Hematopoietic multipotent progenitor cell treated with erythropoietin and hydrocortisone succinate and interleukin-3 and kit ligand, for 4 days (in vitro differentiated cells): ENCODE measurements at places on chromosomes 4 and X.

DNA sequence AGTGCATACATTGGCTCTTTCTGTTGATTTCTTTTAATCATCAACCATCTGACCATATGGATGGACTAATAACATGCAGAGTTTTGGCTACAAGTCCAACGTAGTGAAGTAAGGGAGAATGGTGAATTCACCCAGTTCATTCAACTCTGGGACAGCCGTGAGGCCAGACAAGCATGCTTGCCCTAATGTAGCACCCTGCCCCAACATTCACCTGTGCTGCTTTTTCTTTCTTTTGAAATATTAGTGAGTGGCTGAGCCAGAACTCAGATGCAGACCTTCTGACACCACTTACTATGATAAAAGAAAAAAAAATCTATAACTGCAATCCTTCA, 17.5 kb downstream of the ARSJ start:
- DNase-seq = no peak

GRCh38 chr4:8517946-8518345, 62.2 kb upstream of the GPR78 start:
- DNase-seq = no peak

DNA sequence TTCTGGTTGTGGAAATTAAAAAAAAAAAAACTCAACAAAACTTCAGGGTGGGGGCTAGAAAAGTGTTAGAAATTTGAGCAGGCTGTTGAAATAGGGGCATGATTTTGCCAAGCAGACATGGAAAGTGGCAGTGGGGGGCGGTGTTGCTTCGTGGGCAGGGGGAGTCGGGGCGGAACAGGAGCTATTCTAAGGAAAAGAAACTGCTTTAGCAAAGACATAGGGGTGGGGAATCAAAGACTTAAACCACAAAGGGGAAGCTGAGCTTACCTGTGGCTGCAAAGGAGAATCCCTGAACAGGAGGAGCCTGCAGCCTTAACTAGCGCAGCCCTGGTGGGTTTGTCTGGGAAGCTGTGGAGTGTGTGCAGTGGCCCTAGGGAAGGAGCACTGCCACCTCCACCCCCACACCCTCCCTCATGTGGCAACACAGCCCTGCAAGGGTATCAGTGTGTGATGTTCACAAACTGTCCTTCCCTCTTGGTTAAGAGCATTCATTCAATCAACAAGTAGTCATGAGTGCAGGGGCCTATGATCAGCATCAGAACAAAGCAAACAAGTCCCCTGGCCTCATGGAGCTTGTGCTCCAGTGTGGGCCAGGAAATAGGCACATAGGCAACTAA, 20.5 kb downstream of the SEL1L3 start:
- DNase-seq = peak; percentile 62

GRCh38 chr4:187424636-187425035, 570.9 kb upstream of the ZFP42 start:
- DNase-seq = no peak

- DNase-seq = no peak
These were observed 55.2 kb upstream of the TBC1D9 start for GRCh38 chr4:140811429-140811828.

DNA sequence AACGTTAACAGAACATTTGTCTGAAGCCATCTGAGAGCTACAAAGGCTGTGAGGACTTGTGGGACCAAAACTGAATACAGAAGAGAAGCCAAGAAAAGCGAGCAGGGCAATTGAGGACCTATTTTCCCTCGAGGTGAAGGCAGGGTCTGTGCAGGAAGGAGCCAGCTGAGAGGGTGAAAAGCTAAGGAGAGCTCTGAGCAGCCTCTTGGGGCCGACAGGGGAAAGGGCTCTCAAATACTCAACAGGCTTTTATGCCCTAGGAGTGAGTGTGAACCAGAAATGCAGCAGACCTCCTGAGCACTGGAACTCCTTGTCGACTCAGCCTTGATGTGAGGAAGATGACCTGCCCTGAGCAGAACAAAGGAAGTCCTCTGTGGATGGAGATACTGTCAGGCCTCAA, 54.2 kb downstream of the C4orf50 start:
- DNase-seq = no peak

- no peak for DNase-seq
These were observed 89.2 kb downstream of the CDS1 start for GRCh38 chr4:84672177-84672576.

- DNase-seq = no peak
These were observed 17.6 kb downstream of the FGFBP1 start for GRCh38 chr4:15920723-15921591.

- DNase-seq = no peak
These were observed 49.2 kb downstream of the CCKAR start for GRCh38 chr4:26441102-26441501.

DNA sequence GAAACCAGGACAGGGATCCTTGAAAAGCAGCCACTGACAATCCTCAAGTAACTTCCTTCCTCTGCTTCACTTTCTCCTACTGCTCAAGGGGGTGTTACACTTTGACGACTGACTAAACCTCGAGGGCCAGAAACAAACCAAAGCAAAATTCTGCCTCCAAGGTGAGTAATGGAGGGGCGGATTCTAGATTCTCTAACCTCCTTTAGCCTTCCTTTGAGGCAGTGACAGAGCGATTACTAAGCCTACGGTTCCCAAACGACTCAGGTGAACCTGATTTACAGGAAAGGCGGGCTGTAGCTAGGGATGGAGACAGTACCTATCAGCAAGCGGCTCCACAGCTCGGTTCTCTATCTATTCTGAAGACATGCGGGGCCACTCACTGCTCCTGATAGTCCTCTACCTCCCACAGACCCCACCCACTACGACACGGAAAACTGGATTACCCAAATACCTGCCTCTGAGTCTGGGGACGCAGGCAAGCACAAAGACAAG, 487 bp downstream of the TBCK start:
- peak; percentile 56 for DNase-seq

DNA sequence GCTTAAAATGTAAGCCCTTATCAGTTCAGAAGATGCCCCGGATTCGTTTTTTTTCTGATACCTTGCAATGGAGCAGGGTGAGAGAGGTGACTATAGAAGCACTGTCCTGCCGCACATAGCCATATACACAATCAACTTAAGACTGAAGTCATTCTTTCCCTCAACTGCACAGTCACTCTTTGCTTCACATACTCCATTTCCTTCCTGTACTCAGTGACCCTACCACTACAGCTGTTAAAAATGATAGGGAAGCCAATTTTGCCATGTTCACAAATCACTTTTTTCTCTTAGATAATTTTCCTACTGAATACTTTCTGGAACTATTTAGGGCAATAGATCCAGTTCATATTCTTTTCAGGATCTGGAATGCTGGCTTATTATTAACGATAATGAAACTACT, 300.0 kb downstream of the ANK2 start:
- peak; percentile 59 for DNase-seq

DNA sequence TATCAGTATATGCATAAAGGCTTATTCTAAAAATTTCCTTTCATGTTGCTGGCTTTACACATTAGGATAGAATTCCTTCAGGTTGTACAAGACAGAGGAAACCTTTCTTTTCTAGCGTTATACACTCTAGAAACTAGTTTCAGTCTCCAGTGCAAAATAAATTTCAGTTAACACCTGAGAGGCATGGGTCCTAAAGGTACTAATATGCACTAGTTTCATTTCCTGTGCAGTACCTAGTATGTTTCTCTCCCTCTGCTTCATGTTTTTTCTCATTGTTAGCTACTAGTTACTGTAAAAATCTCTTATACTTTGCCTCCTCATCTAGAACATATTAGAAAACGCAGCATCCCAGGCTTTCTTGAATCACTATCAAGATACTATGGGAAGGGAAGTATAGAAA, 54.0 kb downstream of the SNX25 start:
- DNase-seq = no peak

GRCh38 chr4:154560419-154560801, 2.4 kb upstream of the FGB start:
- no peak for DNase-seq

- peak; percentile 21 for DNase-seq
These were observed 193.7 kb downstream of the MAGEB5 start for GRCh38 chrX:26409636-26410035.

- DNase-seq = peak; percentile 46
These were observed 1.0 kb downstream of the SCD5 start for GRCh38 chr4:82797405-82798111.

- no peak for DNase-seq
These were observed 9.1 kb downstream of the BMPR1B start for GRCh38 chr4:94766856-94767255.

GRCh38 chrX:71629467-71629866, 11.2 kb upstream of the CXCR3 start:
- DNase-seq = no peak

DNA sequence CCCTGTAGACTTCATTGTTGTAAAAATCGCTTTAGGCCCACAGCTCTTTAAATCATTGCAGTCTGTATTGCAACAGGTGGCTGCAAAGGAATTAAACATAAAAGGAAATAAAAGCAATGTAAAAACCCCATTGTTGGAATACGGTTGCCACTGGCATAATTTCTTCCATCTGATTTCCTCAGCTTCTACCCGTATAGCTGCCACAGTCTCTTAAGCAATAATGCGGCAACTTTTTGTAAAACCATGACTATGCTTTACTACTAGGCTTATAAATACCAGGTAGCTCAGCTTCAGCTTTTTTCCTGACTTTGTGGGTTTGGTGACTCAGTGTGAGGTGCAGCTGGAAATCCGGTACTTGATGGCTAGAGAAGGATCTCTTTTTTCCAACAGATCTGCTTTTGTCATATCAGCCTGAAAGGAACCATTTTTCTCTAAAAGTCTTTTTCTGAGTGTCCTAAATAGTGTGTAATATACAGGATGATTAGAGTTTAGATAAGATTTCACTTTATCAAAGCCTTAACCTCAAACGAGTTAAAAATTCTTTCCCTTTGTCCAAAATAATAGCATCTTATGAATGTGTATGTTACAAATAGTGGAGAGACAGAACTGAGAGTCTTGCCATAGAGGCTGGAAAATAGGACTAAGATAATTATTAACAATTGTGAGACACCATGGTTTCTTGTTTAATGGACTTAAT, 268.0 kb downstream of the ADGRL3 start:
- DNase-seq = peak; percentile 4

- DNase-seq = no peak
These were observed 530 bp upstream of the NMU start for GRCh38 chr4:55636656-55636999.

GRCh38 chr4:42638993-42639392, 17.9 kb downstream of the ATP8A1 start:
- peak; percentile 89 for DNase-seq

DNA sequence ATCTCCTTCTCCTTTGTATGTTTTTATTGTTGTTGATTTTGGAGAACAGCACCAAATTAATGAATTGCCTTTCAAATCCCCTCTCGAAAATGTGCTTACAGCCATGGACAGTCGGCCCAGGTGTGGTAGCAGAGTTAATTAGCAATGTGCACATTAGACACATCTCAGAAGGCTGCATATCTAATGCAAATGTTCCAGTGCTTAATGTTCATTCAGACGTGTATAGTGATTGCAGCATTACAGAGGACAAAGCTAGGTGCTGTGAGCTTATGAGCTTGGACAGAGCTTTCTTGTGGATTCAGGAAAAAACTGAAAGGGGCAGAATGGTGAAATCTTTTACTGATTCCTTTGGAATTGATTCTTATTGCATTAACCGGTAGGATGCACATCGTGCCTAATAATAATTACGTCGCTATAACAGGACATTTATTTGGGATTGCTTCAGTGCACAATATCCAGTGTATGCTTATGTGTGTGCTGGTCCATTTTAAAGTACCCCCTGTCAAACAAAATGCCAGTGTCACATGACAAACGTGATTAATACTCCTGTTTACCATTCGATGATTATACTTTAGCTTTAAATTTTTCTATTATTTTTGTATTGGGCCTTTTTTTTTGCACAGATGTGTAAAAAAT, 552.9 kb upstream of the EPHA5 start:
- no peak for DNase-seq

- DNase-seq = peak; percentile 4
These were observed 52.9 kb upstream of the PAGE5 start for GRCh38 chrX:55167124-55167803.

DNA sequence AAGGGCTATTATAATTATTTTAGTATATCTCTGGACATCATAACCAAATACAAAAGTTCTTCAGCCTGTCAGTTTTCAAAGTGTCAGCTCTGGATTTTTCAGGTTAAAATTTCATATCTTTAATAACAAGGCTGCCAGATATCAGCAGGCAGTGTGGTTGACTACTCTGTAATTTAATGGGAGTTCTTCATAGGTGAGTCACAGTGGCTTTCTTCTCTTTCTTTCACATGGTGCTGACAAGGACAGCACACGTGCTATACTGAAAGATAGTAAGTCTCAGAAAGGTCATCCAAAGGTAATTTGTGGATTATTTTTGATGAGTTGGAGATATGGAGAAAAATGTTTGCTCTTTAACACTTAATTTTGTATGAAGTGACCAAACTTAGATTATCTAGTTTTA, 43.2 kb downstream of the GALNT7 start:
- no peak for DNase-seq

DNA sequence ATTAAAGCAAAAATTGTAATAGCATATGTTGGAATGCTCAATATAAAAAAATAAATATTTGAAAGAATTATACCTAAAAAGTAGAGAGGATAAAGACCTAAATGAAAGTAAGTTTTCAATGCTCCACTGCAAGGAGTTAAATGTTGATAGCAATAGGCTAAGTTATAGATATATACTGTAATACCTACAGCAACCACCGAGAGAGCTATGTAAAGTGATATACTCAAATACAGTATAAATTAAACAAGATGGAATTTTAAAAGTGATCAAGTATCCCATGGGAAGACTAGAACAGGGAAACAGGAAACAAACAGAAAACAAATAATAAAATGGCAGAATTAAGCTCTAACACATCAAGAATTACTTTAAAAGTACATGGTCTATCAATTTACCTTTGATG, 73.9 kb downstream of the CASP3 start:
- DNase-seq = peak; percentile 58

- DNase-seq = no peak
These were observed 158.4 kb downstream of the INPP4B start for GRCh38 chr4:142687547-142688275.

DNA sequence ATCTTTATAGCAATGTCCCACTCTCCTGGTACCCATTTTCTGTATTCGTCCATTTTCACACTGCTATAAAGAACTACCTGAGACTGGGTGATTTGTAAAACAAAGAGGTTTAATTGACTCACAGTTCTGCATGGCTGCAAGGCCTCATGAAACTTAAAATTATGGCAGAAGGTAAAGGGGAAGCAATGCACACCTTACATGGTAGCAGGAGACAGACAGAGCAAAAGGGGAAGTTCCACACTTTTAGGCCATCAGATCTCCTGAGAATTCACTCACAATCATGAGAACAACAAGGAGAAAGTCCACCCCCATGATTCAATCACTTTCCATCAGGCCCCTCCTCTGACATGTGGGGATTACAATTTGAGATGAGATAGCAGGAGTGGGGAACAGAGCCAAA, 49.7 kb downstream of the TMLHE start:
- no peak for DNase-seq

GRCh38 chr4:37825968-37826294, 555 bp upstream of the PGM2 start:
- DNase-seq = peak; percentile 75

- DNase-seq = no peak
These were observed 59.1 kb downstream of the KLF3 start for GRCh38 chr4:38723114-38723513.
